ENCODE measurements at places on chromosomes 2 and 18.

DNA sequence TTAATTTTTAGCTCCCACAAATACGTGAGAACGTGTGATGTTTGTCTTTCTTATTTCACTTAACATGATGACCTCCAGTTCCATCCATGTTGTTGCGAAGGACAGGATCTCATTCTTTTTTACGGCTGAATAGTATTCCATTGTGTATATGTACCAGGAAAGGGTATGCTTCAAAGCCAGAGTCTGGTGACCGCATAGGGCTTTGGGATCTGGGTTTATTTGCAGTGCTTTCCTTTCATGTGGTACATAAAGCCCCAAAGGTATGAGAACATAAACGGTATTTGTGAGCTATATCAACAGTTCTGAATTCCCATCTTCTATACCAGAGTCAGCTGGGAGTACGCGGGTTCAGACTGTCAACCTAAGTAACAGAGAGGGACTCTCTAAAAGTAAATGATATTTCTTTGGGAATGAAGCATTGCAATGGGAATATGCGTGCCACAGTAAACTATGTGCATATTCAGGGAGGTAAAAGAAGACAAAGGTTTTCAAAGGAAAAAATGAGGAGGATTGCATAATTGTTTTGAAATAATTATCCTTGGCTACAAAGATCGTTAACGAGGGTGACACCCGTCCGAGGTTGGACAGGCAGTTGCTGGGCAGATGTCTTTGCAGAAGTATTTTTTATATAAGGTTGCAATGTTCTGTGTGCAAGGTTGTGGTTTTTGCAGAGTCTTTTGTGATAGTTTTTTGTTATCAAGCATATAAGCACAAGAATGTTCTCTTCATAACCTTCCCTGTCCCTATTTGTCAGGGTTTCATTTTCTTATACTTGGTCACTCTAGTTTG is 24.4 kb downstream of the CRYGD start:
- DNase-seq = no peak

DNA sequence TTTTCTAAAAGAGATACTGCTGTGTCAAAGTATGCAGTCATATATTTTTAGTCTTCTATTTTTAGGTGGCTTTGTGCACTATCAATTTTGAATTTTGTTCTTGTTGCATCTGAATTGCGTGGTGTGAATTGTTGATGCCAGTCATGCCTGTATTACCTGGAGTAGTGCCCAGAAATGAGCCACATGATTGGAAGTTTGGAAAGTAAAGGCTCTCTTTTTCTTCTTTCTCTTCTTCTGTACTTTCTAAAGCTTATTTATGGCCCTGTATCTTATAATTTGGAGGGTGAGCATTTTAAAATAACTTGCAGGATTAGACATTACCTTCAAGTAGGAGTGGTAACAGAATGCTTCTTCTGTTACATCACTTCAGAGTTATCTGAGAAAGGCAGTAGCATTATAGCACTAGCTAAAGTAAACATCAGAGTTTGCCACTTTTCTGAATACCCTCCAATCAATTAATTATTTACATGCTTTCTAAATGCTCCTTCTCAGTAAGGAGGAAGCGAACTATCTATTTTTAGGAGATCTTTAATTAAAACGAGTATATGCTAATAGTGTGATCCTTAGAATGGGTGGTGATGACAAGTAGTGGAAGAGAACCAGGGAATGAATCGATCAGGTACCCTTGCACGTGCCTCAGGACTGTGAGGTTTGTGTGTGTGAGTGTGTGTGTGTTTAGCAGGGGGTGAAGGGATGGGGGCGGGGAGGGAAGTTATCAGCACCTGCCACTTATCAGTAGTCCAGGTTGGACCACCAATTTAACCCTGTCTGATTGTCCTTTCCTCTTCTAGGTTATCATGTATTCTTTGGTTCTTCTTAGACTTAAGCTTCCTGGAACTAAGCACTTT is 112.5 kb downstream of the MAP3K20 start:
- peak; percentile 32 for DNase-seq

DNA sequence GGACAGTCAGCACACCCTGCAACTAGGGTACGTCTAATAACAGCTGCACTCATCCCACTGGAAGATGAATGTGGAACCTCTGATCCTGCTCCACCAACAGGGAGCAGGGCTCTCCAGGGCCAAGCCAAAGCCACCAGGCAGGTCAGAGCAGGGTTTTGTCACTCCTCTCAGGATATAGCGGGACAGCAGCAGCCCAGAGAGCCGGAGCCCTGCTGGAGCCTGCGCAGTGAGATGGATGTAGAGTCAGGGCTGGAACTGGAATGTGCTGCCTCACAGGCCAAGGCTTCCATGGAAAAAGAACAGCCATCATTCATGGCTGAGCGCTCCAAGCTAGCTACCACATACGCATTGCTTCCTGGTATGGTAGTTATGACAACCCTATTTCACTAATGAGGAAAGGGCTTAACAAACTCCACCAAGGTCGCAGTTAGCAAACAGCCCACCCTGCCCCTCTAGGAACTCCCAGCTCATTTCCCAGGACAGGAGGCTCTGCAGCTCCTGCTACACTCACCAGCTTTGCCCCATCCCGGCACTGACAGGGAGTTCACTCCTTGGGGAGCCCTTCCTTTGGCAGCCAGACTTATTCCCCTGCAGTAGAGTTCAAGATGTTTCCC is 85.2 kb downstream of the HS1BP3 start:
- no peak for DNase-seq

GRCh38 chr18:78126106-78126505 is 853.5 kb upstream of the SALL3 start:
- no peak for DNase-seq

- peak; percentile 86 for DNase-seq
Observed at GRCh38 chr2:198296665-198297308, 492.4 kb downstream of the PLCL1 start.

DNA sequence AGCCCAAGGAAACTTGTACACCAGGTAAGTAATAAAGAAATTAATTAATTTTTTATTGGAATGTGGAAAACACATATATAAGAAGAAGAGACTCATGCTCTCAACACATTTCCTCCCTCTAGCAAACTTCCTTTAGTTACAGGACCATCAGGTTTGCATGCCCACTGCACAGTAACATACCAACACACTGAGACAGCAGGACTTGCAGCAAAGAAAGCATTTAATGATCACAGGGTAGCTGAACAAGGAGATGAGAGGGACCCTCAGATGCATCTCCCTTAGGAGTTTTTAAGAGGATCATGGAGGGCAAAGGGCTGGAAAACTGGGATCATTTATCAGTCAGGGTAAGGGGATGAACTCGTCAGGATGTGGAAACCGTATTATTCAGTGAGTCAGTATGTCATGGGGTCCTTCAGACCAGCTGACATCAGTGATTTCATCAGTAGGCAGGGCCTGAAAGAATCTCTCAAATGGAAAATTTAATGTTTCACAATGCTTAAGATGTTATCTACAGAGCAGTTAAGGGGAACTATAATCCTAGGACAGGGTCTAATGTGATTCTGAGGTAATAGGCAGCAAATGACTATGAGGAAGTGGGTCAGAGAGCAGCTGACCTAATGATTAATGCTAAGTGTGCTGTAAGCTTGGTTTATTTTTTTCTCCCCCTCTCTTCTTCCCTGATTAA is 193.8 kb upstream of the RND3 start:
- DNase-seq = no peak

DNA sequence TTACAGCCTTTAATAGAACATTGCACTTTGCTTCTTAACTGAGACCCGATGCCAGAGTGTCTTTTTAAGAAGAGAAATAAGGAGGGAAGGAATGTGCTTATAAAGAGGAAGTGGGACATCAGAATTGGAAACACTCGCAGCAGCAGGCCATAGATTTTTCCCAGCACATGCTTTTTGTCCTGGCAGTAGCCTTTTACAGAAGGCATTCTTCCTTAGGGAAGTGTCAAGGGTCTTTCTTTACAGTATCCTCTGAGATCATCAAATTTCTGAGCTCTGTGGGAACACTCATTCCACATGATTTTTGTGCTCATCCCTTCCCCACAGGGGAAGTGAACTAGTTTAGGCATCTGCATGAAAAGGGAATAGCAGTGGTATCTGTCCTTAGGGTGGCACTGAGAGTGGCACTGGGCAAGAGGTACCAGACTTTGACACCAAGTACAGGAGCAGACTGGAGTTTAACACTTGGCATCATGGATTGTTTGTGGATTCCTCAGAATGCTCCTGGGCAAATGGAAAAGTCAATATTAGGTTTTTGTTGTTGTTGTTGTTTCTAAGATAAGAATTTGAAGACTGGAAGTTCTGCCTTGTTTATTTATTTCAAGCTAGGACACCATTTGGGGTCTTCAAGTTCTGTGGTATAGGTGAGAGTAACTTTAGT is 4.1 kb downstream of the MYO1B start:
- peak; percentile 47 for DNase-seq

DNA sequence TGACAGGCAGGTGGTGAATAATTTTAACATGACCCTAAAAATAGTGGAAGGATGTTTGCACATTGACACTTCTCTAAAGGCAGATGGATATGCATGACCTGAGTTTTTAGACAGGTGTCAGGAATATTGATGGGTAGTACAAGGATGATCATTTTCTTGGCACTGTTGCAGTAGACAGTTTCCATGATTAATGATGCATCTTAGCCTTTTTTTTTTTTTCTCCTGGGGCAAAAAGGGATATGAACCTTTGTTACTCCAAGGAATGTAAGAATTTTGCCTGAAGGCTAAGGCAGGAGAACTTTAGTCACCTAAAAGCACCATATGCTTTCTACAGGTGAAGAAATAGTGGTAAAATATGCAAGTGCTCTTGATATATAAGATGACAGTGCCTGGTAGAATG is 136.3 kb upstream of the CAVIN2 start:
- no peak for DNase-seq

DNA sequence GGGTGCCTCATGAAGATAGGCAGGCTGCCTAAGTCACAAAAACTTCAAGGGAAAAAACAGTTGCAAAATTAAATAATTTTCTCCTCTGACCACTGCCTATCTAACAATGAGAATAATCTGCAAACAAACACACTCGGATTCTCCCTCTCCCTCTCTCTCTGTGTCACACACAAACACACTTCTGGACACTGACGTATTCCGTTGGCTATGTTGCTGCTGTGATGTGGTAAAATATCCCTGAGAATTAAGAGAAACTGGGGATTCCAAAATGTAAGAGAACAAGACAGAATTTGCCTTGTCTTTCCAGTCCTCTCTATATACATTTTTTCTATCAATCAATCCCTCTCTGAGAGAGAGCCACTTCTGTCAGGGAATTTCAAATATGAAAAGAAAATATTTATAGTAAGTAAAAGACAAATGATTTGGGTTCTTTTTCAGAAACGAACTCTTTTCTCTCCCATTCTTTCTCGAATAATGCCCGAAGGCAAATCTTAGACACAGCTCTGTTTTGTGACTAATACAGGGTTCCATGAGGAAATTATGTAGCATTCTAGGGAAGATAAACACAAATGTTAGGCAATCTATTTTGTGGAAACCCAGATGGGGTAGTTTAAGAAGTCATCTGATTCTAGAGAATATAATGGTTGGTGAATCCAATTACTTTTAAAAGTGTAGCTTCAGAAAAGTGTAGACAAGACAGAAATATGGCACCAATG is 310.3 kb upstream of the CYP26B1 start:
- DNase-seq = no peak

DNA sequence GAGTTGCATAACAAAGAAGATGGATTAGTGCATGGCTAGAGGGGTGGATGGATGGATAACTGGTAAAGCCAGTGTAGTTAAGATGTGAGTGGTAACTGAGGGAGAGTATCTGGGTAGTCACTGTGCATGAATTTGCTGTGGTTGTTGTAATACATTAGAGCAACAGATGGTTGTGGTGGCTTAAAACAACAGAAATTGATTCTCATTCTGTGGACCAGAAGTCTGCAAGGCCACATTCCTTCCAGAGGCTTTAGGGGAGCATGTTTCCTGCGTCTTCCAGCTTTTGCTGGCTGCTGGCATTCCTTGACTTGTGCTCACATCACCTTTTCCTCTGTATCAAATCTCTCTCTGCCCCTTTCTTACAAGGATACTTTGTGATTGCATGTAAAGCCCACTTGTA is 155.4 kb downstream of the ASB1 start:
- DNase-seq = no peak

- DNase-seq = no peak
Observed at GRCh38 chr18:54260396-54261072, 8.8 kb upstream of the POLI start.

DNA sequence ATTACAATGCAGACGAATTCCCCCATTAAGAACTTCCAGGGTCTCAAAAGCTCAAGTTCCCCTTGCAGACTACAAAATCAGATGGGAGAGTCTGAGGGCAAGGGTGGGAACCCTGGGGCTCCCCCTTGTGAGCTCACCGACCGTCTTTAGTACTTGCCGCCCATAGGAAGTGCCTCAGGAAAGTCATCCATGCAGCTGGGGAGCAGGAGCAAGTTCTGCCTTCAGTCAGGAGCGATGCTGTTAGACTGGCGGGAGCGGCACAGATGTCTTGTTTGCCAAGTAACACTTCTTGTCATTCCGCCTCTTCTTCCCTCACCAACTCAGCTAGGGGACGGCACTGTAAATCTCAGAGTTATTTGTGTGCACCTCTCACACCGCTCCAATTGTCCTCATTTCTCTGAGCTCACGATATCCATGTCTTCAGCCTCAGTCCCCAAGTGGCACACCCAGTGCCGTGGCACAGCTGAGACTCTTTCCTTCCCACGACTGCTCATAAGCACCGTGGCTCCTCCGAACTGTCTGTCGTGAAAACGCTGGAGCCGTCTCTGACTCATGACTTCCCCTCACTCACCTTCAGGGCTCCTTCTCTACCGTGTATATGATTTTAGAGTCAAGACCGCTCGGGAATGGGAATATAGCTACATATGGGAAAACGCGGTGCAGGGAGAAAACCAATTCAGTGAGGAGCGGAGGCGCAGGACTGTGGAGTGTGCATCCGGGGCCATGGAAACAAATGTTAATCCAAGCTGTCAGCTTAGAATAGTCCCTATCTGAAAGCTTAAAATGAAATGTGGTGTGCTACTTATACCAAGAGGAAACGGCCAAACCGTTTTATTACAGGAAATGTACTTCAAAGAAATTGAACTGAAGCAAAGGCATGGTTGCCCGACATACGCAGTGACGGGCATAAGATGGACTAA is 34.0 kb downstream of the UXS1 start:
- no peak for DNase-seq

DNA sequence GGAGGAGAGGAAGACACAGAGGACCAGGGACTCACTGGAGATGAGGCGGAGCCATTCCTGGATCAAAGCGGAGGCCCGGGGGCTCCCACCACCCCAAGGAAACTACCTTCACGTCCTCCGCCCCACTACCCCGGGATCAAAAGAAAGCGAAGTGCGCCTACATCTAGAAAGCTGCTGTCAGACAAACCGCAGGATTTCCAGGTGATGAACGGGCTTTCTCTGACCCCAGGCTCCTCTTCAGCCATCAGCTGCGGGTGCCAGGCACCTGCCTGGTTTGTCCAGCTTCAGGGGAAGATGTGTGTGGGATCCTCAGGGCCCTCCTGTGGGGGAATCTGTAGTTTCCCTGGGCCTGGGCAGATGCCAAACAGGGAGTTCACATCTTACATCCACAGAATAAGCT is 60.4 kb downstream of the DYSF start:
- no peak for DNase-seq

GRCh38 chr2:230734247-230735175 is 21.9 kb downstream of the CAB39 start:
- DNase-seq = no peak

DNA sequence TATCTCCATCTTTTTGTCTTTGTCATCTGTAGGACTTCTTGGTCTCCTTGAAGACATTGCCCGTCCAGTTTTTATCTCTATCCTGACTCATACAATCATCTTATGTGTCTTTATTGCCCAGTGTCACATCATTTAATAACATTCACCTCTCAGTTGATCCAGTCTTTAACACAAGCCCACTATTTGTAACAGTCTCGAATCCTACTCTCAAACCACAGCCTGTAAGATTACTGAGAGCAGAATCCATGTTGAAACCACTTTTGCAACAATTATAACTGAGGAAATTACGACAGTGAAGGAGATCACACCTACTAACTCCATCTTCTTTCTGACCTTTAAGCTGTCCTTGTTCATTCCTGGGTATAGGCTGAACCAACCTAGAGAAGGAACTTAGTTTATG is 1206.0 kb upstream of the ZEB2 start:
- DNase-seq = no peak
